Ovary (tissue), 10 donors: ENCODE measurements at places on chromosomes 3 and 15. TPM values are rescaled to one million over a fixed set of nuclear protein-coding genes. Genes with fewer than 3 reads are reported as not detected.
A peak's percentile ranks its signal among the peaks of the same experiment; 100 is the strongest.

ZNF80 gene
- not detected for total RNA-seq

FILIP1L gene
- 145 TPM for total RNA-seq

TIGIT gene
- total RNA-seq = not detected

SLC6A11 gene
- under 0.01 TPM for total RNA-seq

P3H2 gene
- total RNA-seq = 10.6 TPM

EXD1 gene
- total RNA-seq = not detected

DNA sequence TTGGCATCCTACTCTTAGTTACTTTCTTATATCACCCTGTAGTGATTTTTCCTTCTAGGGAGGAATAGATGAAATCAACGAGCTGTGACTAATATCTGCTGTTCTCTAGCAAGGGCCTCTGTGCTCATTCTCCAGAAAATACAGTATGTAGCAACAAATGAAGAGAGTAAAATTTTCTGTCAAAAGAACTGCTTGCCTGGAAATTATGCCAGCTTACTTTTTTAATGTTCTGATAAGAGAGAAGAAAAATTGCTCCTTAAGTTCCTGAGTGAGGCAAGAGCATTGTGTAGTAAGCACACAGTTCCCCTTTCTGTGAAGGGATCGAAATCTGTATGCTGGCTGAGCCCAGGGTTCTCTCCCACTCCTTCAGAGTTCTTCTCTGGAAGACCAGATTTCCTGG, 51.4 kb upstream of the GK5 start:
- no peak for DNase-seq
- H3K4me1 ChIP-seq = peaks cover 2% of the 10 kb centered on the region
- no peaks in the 10 kb centered on the region for H3K27me3 ChIP-seq
- no peak overlapping the region for H3K27ac ChIP-seq
- no peaks in the 10 kb centered on the region for H3K36me3 ChIP-seq
- no peak overlapping the region for H3K4me3 ChIP-seq

DNA sequence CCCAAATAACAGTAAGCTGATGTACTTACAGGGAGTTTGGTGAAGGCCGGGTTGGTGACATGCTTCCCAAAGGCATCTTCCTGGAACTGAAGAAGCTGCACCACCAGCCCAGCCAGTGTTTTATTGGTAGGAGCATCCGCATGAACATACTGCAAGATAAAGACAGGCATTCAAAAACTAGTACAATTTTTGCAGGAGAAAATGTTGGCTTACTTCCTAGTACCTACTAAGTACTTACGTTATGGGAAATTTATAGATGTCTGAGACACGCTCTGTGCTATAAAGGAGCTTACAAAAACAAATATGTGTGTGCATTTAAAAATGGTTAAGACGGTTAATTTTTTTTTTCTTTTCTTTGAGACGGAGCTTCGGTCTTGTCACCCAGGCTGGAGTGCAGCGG, 8.9 kb downstream of the SMARCC1 start:
- H3K4me1 ChIP-seq = peaks cover 8% of the 10 kb centered on the region
- no peaks in the 10 kb centered on the region for H3K27me3 ChIP-seq
- H3K36me3 ChIP-seq = no peaks in the 10 kb centered on the region
- H3K4me3 ChIP-seq = no peak overlapping the region

DNA sequence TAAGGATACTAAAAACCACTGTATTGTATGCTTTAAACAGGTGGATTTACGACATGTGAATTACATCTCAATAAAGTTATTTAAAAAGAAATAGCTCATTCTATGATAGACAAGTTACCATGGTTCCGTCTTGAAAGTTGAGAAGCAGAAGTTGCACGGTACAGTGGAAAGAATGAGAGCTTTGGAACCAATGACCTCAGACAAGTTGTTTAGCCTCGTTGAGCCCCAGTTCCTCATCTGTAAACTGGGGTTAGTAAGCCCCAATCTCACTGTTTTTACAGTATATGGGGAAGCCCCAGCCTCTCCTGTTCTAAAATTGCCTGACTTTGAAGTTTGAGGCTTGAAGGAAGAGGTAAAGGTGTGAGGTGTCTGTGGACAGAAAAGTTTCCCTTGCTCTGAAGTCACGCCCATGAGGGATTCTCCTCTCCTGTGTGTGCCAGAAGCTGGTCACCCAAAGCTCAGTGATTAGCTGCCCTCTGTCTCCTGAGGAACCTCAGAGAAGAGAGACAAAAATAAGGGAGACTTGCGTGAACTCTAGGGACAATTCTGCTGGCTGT, 10.0 kb downstream of the CRYGS start:
- no peaks in the 10 kb centered on the region for H3K36me3 ChIP-seq
- no peak overlapping the region for H3K4me3 ChIP-seq
- no peak overlapping the region for H3K27ac ChIP-seq

GRCh38 chr15:74387621-74388362, 20.3 kb upstream of the CYP11A1 start:
- H3K4me3 ChIP-seq = no peak overlapping the region
- no peak overlapping the region for H3K27ac ChIP-seq
- H3K27me3 ChIP-seq = no peaks in the 10 kb centered on the region

DNA sequence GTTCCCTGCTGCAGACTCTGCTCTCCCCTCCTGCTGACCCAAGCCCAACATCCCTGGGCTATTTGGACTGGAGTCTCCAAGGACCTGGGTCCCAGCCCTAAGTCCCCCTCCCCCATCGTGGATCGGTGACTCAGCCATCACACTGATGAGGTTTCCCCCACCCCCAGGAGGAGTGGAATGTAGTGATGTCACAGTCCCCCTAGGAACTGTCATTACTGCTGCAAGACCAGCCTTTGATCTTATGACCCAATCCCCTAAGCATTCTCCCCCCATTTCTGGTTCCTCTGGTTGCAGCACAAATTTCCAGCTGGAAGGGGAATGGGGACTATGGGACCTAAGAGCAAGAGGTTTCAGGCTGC, 63.4 kb upstream of the CSPG4 start:
- H3K36me3 ChIP-seq = no peaks in the 10 kb centered on the region
- H3K27me3 ChIP-seq = no peaks in the 10 kb centered on the region
- DNase-seq = no peak

GRCh38 chr3:119357190-119357589, 63.0 kb downstream of the ARHGAP31 start:
- H3K27me3 ChIP-seq = no peaks in the 10 kb centered on the region
- no peak overlapping the region for H3K4me3 ChIP-seq
- H3K36me3 ChIP-seq = no peaks in the 10 kb centered on the region
- no peak overlapping the region for H3K27ac ChIP-seq

DNA sequence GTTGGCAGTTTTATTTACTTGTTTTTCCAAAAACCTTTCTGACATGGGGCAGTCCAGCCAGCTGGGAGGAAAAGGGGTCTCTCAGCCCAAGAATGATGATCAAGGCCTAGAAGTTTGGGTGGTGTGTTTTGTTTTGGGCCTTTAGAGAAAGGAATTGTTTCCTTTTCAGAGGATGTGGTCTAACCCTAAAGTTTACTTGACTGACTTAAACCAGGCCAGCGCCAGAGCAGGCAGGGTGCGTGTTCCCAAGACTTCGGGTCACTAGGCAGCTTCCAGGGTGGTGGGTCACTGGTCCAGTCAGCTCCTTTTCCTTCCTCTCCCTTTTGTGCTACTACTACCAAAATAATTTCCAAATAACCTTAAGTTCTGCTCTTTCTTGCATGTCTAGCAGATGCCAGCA, 4.9 kb downstream of the FLNB start:
- H3K27ac ChIP-seq = peak overlapping the region; percentile 24
- H3K27me3 ChIP-seq = no peaks in the 10 kb centered on the region
- H3K4me3 ChIP-seq = no peak overlapping the region
- no peak for DNase-seq

DNA sequence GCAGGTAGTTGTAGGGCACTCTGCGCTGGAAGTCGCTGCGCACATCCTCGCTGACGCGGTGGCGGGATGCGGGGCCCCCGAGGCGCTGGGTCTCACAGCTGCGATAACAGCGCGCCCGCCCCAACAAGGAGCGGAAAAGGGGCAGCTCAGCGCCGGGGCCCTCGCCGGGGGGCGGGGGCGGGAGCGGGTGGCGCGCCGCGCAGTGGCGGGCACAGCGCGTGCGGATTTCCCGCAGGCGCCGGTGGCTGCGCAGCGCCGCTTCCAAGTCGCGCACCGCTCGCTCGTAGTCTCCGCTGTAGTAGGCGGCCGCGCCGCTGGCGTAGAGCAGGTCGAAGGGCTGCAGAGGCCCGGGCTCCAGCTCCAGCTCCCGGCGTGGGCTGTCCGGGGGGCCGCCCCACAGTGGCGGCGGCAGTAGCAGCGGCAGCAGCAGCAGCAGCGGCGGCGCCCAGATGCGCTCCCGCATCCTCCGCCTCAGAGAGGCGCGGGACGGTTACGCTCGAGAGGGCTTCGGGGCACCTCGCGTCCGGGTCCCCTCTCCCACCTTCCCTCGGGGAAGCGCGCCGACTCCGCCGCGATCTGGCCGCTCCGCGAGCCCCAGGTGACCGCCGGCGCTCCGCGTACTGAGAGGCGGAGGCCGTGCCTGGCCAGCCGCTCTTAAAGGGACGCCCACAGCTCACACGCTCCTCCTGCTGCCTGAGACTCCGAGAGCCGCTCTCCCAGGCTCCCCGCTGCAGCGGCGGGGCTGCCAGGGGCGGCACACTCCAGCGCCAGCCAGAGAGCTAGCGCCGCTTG, at the start of gene P3H2:
P3H2 (minus strand) TSS at position 629 of the 792 bp plus-strand sequence; CDS start at position 463, 166 bp downstream.
- peak within 1 kb of the TSS; percentile 85 for H3K27ac ChIP-seq
- peak; percentile 89 for DNase-seq
- no peaks in the 10 kb centered on the region for H3K36me3 ChIP-seq
- no peaks in the 10 kb centered on the region for H3K27me3 ChIP-seq

DNA sequence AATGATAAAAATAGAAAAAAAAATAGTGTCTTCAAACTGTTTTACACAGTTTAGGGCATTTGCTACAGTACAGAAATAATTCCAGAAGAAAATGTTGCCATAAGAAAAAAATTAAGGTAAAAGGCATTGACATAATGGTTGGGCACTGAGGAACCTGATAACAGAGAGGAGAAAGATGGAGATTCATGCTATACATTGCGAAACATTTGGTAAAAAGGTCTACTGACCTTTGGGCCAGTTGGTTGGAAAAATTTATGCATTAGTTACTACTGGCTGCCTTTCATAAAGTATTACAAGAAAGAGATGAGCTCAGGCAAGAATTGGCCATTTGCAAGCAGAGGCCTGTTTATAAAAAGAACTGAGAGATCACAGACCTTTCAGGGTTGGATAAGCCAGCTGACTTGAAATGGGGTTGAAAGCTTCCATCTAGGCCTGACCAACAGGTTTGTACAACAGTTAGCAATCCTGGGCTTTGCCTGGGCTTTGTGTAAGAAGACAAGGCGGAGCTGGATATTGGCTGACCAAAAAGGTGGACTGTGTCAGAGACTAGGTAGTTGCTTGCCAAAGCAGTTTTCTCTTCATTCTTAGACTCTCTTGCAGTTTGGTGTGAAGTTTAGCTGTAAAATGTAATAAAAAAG, 166.6 kb upstream of the MCTP2 start:
- H3K4me1 ChIP-seq = no peaks in the 10 kb centered on the region
- no peaks in the 10 kb centered on the region for H3K27me3 ChIP-seq
- no peak for DNase-seq
- no peak overlapping the region for H3K27ac ChIP-seq
- no peaks in the 10 kb centered on the region for H3K36me3 ChIP-seq

DNA sequence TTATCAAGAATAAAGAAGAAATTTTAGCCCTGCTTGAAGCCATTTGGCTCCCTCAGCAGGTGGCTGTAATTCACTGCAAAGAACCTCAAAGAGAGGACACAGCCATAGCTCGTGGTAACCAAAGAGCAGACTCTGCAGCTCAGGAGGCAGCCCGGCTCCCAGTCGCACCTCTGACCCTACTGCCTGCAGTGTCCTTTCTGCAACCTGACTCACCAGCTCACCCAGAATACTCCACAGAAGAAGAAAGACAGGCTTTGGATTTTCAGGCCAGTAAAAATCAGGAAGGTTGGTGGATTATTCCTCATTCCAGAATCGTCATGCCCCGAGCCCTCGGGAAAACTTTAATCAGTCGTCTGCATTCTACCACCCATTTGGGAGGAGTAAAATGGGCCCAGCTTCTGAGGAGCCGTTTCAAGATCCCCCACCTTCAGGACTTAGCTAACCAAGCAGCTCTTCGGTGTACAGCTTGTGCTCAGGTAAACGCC, 38.6 kb downstream of the ZBTB11 start:
- no peak overlapping the region for H3K4me3 ChIP-seq
- H3K27ac ChIP-seq = no peak overlapping the region
- H3K27me3 ChIP-seq = no peaks in the 10 kb centered on the region

DNA sequence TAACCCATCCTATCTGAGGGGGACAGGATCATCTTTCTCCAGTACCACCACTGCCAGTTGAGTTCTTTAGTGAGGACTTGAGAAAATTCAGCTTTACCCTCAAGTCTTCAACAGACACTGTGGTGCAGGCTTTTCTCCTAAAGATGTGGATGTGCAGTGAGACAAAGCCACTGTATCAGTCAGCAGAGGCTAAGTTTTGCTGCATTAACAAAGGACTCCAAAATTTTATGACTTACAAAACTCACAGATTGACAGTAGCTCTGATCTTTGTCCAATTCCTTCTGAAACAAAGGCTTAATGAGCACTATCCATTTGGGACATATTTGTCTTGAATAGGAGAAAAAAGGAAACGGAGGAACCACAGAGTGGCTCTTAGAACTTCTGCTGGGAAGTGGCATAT, 87.9 kb downstream of the MITF start:
- H3K27ac ChIP-seq = no peak overlapping the region
- no peak overlapping the region for H3K4me3 ChIP-seq
- peaks cover 5% of the 10 kb centered on the region for H3K4me1 ChIP-seq
- H3K27me3 ChIP-seq = no peaks in the 10 kb centered on the region
- DNase-seq = no peak

GRCh38 chr15:44676676-44677075, 13.2 kb upstream of the SPG11 start:
- H3K36me3 ChIP-seq = no peaks in the 10 kb centered on the region
- no peak overlapping the region for H3K4me3 ChIP-seq
- H3K4me1 ChIP-seq = no peaks in the 10 kb centered on the region
- H3K27me3 ChIP-seq = no peaks in the 10 kb centered on the region
- DNase-seq = no peak

DNA sequence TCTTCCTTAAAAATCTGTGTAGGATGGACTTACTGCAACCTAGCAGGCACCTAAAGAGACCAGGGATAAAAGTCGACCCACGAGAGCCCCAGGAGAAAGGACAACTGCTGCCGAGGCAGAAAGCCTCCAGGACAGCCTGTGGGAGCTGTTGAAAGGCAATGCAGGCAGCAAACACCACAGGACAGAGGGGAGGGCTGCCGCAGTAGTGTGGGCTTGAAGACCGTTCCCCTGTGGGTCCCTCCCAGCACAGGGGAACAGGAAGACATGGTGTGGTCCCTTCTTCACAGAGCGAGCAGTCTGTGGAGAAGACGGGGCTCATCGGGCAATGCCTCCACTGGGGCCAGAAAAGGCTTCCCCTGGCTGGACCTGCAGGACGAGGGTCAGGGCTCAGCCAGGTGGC, 58.5 kb upstream of the GATA2 start:
- no peaks in the 10 kb centered on the region for H3K27me3 ChIP-seq
- H3K27ac ChIP-seq = no peak overlapping the region
- H3K36me3 ChIP-seq = no peaks in the 10 kb centered on the region
- no peak for DNase-seq

- no peaks in the 10 kb centered on the region for H3K4me1 ChIP-seq
- no peak overlapping the region for H3K27ac ChIP-seq
- no peaks in the 10 kb centered on the region for H3K36me3 ChIP-seq
- no peaks in the 10 kb centered on the region for H3K27me3 ChIP-seq
Measured at GRCh38 chr15:78103406-78104118, 11.2 kb downstream of the SH2D7 start.
